ENCODE measurements at places on chromosomes 7 and 10. TPM values are rescaled to one million over a fixed set of nuclear protein-coding genes. Genes with fewer than 3 reads are reported as not detected.

ABCC2 gene
- 0.53 TPM for total RNA-seq

TMEM176B gene
- not detected for total RNA-seq

GIMAP1 gene
- total RNA-seq = not detected

MET gene
- 156 TPM for total RNA-seq

PNLIPRP1 gene
- total RNA-seq = not detected

LLCFC1 gene
- not detected for total RNA-seq

EN2 gene
- total RNA-seq = not detected

NME8 gene
- total RNA-seq = not detected

ARHGEF35 gene
- 25.8 TPM for total RNA-seq

DNA sequence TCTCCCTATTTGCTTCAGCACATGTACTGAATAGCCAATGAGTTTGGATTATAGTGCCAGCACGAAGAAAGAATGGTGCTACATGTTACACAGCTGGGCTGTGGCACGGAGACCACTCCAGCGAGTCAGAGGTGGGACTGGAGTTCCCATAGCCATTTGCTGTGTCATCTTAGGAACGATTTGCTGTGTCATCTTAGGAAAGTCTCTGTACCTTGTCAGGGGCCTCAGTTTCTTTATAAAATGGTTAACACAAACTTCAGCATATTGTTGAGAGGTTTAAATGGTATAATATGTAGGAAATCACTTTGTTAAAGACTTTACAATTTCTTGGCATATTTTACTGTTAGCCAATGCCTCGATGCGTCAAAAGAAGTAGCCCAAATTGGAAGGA is 609.4 kb downstream of the LRMDA start:
- DNase-seq = no peak

DNA sequence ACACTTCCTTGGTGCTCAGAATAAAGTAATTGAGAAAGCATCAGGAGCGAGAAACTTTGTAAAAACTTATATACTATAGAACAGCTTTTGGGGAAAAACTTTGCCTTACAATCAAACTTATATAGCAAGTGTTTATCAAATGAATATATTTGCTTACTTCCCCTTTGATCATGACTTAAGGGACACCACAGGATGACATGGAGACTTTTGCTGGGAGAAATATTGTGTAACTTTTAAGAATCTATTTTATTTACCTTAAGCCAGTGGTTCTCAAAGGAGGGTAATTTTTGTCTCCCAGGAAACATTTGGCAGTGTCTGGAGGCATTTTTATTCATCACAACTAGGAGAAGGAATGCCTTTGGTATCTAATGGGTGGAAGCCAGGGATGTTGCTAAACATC is 173.8 kb upstream of the HABP2 start:
- DNase-seq = no peak

GRCh38 chr7:105892387-105892786 is 16.0 kb upstream of the ATXN7L1 start:
- DNase-seq = no peak

- no peak for DNase-seq
Observed at GRCh38 chr10:33534416-33534815, 199.9 kb upstream of the NRP1 start.

GRCh38 chr7:151379534-151380198 is 30.2 kb downstream of the WDR86 start:
- no peak for DNase-seq

GRCh38 chr10:95456516-95456915 is 104.7 kb downstream of the SORBS1 start:
- peak; percentile 34 for DNase-seq

- no peak for DNase-seq
Observed at GRCh38 chr10:78630944-78631838, 437.6 kb upstream of the ZMIZ1 start.

DNA sequence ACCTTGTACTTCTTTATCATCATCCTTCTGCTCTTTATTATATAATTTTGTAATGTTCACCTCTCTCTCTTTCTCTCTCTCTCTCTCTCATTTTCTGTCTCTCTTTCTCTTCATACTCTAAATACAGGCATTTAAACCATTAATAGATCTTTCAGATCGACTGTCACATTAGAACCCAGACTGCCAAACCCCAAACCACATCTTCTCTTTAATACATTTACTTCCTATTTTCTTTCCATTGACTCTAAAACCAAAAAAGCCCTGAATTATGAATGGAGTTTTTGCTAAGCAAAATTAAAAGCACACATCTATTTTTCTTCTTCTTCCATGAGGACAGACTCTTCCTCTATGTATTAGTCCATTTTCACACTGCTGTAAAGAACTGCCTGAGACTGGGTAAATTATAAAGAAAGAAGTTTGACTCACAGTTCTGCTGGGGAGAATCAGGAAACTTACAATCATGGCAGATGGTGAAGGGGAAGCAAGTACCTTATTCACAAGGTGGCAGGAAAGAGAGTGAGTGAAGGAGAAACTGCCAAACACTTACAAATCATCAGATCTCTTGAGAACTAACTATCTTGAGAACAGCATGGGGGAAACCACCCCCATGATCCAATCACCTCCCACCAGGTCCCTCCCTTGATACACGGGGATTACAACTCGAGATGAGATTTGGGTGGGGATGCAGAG is 272.7 kb upstream of the MGMT start:
- no peak for DNase-seq

DNA sequence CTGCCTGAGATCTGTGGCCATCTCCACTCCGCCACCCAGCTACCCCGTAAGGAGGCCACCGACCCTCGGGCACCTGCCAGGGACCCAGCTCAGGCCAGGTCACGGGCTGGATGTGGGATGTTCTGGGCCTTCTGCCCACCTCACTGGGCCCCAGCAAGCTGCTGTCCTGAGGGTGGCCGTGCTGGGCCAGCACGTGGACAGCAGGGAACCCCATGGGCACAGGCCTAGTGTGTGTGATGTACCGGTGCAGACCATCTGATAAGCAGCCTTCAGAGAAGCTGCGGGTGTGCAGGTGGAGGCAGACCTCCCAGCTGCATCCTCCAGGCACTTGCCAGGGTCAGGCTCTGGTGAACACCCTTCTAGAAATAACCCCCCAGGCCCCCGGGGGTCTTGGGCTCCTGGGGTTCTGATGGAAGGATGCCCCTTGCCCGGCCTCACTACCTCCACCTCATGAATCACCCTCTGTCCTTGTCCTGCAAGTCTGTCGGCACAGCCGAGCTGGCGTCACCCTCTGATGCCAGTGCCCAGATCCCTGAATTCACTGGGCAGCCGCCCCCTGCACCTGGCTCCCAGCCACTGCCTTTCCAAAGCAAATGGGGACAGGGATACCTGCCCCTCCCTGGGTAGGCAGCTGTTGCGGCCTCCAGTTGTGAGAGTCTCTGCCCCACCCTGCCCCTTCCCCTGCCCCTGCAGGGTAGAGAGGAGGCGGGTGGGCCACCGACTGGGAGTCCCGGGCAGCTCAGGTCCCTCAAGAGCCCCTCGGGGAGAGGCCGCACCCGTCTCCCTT is 139.8 kb downstream of the FAM53B start:
- DNase-seq = no peak

DNA sequence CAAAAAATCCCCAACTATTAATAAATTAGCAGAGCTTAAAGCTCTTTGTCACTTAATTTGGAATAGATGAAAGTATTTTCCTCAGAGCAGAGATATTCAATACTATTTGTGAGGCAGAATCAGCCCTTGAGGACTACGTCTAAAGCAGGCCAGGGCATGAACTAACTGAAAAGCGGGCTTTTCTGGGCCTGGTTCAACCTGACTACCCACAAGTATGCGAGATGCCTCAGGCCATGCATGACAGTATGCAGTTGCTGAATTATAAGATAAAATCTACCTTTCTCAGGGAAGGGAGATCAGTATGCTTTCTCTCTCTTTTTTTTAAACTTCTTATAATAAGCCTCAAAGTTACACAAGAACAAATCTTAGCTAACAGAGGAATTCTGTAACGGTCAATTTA is 20.1 kb downstream of the TMEM168 start:
- peak; percentile 96 for DNase-seq

DNA sequence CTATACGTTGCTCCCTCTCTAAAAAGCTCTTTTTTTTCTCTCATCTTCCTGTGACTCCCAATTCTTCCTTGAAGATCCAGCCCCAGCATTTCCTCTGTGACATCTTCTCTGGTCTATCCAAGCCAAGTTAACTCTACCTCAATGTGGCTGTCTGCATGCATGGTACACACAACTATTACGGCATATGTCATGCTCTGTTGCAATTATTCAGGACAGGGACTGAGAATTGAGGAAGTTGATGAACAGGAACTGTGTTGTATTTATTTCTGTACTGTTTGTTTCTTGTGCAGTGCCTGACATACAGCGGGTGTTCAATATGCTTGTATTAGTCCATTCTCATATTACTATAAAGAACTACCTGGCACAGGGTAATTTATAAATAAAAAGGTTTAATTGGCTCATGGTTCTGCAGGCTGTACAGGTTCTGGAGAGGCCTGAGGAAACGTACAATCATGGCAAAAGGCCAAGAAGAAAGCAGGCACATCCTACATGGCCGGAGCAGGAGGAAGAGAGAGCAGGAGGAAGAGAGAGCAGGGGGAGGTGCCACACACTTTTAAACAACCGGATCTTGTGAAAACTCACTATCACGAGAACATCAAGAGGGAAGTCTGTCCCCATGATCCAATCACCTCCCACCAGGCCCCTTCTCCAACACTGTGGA is 6.3 kb downstream of the TRPV5 start:
- no peak for DNase-seq

- DNase-seq = no peak
Observed at GRCh38 chr10:80518143-80518806, 19.4 kb upstream of the SH2D4B start.

DNA sequence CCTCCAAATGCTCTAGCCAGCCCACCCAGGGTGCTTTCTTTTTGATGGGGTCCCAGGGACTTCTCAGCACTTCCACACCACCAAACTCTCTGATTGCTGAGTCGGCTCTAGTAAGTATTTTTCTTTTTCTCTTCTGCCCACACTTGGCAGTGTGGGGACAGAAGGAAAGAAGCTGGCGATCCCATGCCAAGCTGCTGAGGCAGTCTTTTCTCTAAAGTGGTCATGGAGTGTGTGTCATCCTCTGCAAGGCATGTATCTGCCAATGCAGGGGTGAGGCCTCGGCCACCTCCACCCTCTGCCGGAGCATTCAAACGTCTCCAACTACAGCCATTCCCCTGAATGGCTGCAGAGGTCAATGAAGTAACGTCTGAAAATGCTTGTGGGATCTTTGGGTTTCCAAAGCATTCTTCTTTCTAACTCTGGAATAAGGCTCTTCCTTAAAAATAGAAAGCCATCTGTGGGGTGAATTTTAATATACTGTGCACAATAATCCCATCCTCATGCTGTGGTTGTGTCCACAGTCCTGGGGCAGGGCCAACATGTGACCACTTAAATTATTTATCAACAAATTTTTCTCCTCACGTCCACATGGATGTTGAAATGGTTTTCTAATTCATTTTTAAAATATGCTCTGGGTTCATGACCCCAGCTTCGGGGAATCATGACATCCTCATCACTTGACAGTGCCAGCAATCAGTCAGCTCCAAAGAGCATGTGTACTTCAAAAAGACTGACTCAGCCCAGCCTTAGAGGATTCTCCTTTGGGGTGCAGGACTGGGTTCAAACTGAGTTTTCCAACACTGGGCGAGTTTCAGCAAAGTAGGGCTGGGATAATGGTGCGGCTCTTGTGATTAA is 171.3 kb upstream of the ITGB1 start:
- peak; percentile 90 for DNase-seq

GRCh38 chr7:89232-90019 is 102.9 kb upstream of the FAM20C start:
- peak; percentile 77 for DNase-seq

GRCh38 chr7:106420736-106421135 is 136.0 kb upstream of the NAMPT start:
- no peak for DNase-seq

- no peak for DNase-seq
Observed at GRCh38 chr10:2972216-2972615, 95.1 kb upstream of the PFKP start.

- peak; percentile 48 for DNase-seq
Observed at GRCh38 chr7:22920672-22921071, 93.3 kb downstream of the HYCC1 start.

DNA sequence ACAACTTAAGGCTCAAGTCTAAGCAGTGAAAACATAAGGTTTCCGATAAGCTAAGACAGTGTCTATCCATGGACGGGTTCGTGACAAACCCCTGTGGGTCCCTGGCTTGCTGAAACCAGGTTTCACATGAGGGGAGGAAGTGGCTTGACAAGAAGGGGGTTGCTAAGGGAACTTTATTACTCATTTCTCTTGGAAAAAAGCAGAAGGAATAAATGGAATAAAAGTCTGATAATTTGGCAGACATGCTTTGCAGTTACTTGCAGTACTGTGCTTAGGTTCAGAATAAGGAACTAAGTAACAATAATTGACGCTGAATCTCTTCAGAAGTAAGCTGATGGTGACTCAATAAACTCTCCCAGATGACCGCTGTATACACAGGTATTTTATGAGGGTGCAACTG is 34.7 kb downstream of the RBM17 start:
- DNase-seq = no peak

- DNase-seq = no peak
Observed at GRCh38 chr10:78541481-78542140, 507.9 kb downstream of the RPS24 start.

DNA sequence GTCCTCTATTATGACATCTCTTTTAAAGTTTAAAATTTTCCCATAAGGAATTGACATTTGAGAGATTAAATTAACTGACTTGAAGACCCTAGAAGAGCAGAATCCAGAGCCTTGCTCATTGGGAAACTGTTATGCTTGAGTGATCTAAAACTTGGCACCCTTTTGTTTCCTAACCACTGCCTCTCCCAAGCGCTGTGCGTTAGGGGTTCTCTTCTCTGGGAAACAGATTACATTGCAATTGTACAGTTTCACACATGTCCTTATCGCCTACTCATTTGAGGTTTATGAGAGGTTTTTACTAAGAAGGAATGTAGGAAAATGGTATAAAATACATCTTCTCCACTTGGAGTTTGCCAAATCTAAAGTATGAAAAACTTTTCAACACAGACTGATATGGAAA is 126.8 kb upstream of the AMPH start:
- no peak for DNase-seq

- DNase-seq = no peak
Observed at GRCh38 chr10:103659674-103660363, 166.3 kb downstream of the NEURL1 start.

- no peak for DNase-seq
Observed at GRCh38 chr10:117005527-117006055, 604 bp upstream of the SHTN1 start.

- no peak for DNase-seq
Observed at GRCh38 chr10:27680006-27680557, 65.5 kb downstream of the MKX start.

DNA sequence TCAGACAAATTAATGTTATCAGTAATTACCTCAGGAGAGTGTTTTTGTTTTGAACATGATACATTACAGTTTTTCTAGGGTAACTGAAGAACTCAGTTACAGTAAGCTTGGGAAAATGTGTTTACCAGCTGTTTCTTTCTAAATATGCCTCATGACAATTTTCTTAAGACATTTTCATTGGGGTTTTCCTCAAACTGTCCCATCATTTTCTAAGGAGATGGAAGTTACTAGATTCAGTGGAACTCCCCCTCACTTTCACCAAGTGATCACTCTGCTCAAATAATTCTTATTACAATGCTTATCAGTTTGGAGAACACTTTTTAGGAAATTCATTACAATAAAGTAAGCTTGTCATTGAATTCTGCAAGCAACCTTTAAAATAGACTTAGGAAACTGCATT is 6.4 kb upstream of the SPAG6 start:
- no peak for DNase-seq

- DNase-seq = no peak
Observed at GRCh38 chr7:154566877-154567276, 436.0 kb downstream of the PAXIP1 start.
